Renal pelvis (tissue), 12 donors: ENCODE measurements at places on chromosomes 12 and 14. TPM values are rescaled to one million over a fixed set of nuclear protein-coding genes. Genes with fewer than 3 reads are reported as not detected.

LALBA gene
- polyA plus RNA-seq = not detected

PDE3A gene
- 19.7 TPM for polyA plus RNA-seq

SSPN gene
- polyA plus RNA-seq = 13.4 TPM

TAS2R10 gene
- 3.6 TPM for polyA plus RNA-seq

PTCSC3 gene
- polyA plus RNA-seq = 0.95 TPM

KRT81 gene
- polyA plus RNA-seq = not detected

HOXC5 gene
- polyA plus RNA-seq = 3.0 TPM

PRIMA1 gene
- 1.5 TPM for polyA plus RNA-seq

MYBPC1 gene
- polyA plus RNA-seq = 0.39 TPM

PPP2R3C gene
- polyA plus RNA-seq = 50.5 TPM

RGS6 gene
- polyA plus RNA-seq = 0.93 TPM

P2RX7 gene
- 1.2 TPM for polyA plus RNA-seq

CLEC1B gene
- 1.2 TPM for polyA plus RNA-seq

HOXC12 gene
- not detected for polyA plus RNA-seq

TAS2R31 gene
- polyA plus RNA-seq = 0.88 TPM

BDKRB2 gene
- 3.7 TPM for polyA plus RNA-seq

METTL25 gene
- 17.3 TPM for polyA plus RNA-seq

TAS2R43 gene
- polyA plus RNA-seq = 0.65 TPM

MIP gene
- not detected for polyA plus RNA-seq

CISTR gene
- polyA plus RNA-seq = 0.20 TPM

TPH2 gene
- polyA plus RNA-seq = 0.25 TPM

TMEM233 gene
- polyA plus RNA-seq = 1.8 TPM

OAS1 gene
- 13.8 TPM for polyA plus RNA-seq

ZNF268 gene
- 30.8 TPM for polyA plus RNA-seq

C12orf50 gene
- 0.16 TPM for polyA plus RNA-seq

NXPH4 gene
- polyA plus RNA-seq = 5.8 TPM

LRTM2 gene
- 0.75 TPM for polyA plus RNA-seq

TMEM121 gene
- 6.6 TPM for polyA plus RNA-seq

AVPR1A gene
- polyA plus RNA-seq = 8.4 TPM

PRICKLE1 gene
- 45.8 TPM for polyA plus RNA-seq

FOXJ2 gene
- polyA plus RNA-seq = 20.1 TPM

C1QL4 gene
- 2.0 TPM for polyA plus RNA-seq

TAS2R46 gene
- polyA plus RNA-seq = 0.14 TPM

ACSM4 gene
- not detected for polyA plus RNA-seq

NPAS3 gene
- 9.6 TPM for polyA plus RNA-seq

KRT77 gene
- polyA plus RNA-seq = not detected

PTHLH gene
- polyA plus RNA-seq = 1.2 TPM

RNASE4 gene
- polyA plus RNA-seq = 4.4 TPM

CATSPERB gene
- polyA plus RNA-seq = 1.5 TPM

SSTR1 gene
- polyA plus RNA-seq = 2.9 TPM

RAD51B gene
- polyA plus RNA-seq = 11.0 TPM

SLC7A7 gene
- 129 TPM for polyA plus RNA-seq

RFX4 gene
- polyA plus RNA-seq = 0.16 TPM

AKAP6 gene
- polyA plus RNA-seq = 2.2 TPM

SOX5 gene
- polyA plus RNA-seq = 5.8 TPM

BEST3 gene
- polyA plus RNA-seq = 0.36 TPM

SLC2A3 gene
- polyA plus RNA-seq = 19.7 TPM

ENDOU gene
- 0.26 TPM for polyA plus RNA-seq
